Frontal cortex (tissue), 4 donors: ENCODE measurements at places on chromosomes 12 and 14.

- peak; percentile 68 for DNase-seq
Observed at GRCh38 chr12:30795410-30796312, 40.9 kb upstream of the CAPRIN2 start.

DNA sequence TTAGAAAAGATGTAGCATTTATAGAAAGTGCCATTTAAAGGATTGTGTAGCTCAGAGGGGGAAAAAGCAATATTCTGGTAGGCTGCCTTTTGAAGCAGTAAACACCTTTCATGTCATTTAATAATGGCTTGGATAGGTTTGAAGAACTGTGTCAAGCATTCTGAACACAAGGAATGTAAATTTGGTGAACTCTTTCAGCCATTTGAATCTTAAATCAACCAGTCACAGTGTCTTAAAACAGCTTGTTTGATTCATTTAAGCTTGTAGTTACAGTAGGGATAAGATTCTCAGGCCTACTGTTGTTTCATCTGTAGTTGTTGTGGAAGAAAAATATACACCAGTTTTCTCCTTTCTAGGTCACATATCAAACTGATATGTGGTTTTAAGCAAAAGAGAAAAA is 299.4 kb upstream of the NOVA1 start:
- DNase-seq: no peak

DNA sequence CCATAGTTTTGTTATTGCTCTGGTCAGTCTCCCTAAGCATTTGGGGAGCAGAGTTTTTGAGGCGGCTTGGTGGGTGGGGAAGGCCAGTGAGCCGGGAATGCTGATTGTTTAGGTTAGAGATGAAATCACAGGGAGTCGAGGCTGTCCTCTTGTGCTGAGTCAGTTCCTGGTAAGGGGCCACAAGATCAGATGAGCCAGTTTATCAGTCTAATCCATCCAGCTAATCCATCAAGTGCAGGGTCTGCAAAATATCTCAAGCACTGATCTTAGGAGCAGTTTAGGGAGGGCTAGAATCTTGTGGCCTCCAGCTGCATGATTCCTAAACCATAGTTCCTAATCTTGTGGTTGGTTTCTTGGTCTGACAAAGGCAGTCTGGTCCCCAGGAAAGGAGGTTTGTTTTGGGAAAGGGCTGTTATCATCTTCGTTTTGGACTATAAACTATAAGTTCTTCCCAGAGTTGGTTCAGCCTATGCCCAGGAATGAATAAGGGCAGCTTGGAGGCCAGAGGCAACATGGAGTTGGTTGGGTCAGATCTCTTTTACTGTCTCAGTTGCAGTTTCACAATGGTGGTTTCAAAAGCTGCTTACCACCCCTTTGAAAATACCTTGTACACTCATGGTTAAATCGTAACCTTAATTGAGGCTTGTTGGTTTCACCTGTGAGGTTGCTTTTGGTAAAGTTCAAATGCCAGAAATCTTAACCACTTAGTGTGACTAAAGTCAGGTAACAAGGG is 33.6 kb upstream of the HIGD1C start:
- DNase-seq: no peak

- DNase-seq: no peak
Observed at GRCh38 chr12:27361372-27361771, 28.7 kb downstream of the BMAL2 start.
